ENCODE measurements at places on chromosomes 3 and 15.

GRCh38 chr15:39247574-39247973 lies 333.3 kb upstream of the THBS1 start:
- DNase-seq: no peak

- no peak for DNase-seq
These were observed 21.6 kb downstream of the CHAC1 start for GRCh38 chr15:40974879-40975278.

DNA sequence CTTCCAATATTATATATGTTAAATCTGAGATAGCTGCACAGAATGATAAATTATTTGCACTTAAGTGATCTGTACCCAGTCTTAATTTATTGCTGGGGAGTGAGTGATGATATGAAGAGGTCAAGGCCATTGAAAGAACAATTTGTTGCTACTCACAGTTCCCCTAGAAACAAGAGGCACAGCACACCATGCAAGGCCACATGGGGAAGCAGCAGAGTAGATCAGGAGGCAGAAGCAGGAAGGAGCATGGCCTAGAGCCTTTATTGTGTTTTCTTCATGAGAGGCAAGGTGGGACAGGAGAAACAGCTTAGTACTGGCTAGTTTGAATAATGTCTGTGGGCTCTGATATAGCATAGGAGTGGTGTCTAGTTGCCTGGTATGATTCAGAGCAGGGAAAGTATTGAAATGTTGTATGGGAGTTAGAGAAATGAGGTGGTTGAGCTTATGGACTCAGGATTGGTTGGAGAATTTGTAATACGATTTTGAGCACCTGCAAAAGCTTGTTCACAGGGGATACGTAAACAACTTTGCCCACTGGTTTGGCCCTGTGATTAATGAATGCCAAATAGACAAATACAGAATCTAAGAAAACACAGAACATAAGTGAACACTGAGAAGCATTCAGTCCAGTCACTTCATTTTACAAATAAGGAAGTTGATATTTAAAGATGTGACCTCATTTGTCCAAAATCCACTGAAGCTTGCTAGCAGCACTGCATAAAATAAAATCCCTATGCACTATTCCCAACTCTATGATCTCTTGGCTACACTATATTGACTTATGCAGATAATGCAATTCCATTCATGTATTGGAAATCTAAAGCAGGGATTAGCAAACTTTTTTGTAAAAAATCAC lies 71.7 kb downstream of the TMCO5A start:
- no peak for DNase-seq

DNA sequence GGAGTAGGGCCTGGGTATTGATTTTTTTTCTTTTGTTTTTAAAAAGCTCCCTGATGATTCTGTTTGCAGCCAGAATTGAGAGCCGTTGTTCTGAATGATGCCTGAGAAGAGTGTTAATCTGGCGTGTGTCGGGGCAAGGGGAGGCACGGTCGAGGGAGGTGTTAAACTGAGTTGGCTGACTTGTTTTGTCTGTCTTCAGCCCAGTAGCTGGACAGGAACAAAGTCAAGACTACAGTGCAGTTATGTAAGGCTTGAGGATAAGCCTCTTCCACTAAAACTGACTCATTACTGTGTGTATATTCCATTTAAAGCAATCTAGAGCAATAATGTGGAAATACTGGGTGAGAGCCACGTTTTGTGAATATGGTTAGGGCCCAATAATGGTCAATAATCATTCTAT lies 119.0 kb upstream of the DLG1 start:
- no peak for DNase-seq

- no peak for DNase-seq
These were observed 9.5 kb upstream of the NR2F2 start for GRCh38 chr15:96320703-96321638.

DNA sequence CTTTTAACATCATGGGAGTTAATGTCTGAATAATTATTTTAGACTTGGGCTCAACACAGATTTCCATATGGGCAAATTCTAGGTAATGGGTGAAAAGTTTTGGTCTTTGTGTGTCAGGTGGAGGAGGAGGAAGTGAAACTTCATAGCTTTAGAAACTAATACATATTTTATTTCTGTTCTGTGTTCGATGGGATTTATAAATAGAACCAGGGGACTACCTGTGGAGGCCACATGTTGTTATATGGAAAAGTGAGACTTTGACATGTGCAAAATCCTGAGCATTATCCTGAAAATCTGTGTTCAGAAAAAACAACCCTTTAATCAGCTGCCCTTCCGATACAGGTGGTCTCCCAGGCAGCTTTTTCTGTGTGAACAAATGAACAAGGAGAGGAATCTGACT lies 209.5 kb downstream of the SOX2 start:
- DNase-seq: no peak

- DNase-seq: no peak
These were observed 40.7 kb downstream of the DENND6A start for GRCh38 chr3:57652203-57652602.

- peak; percentile 69 for DNase-seq
These were observed 617.4 kb downstream of the CADM2 start for GRCh38 chr3:85576091-85576690.

DNA sequence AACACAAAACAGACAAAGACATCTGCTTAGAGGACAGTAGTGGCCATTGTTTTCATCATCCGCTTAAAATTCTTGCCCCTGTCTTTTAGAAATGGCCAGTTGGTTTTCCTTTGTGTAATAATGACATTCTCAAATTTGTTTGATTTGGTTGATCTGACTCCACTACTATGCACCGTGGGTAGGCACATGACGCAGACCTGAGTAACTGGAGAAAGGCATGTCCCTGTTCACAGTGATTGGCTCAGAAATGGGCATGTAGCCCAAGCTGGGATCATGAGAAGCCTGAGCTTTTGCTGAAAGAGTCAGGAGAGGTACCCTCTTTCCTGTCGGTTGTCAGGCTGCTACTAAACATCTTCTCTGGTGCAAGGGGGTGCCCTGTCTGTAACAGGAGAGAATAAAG lies 36.6 kb upstream of the MAGI1 start:
- DNase-seq: no peak

GRCh38 chr3:25834346-25834745 lies 44.5 kb downstream of the OXSM start:
- no peak for DNase-seq

- no peak for DNase-seq
These were observed 25.7 kb downstream of the ZNF35 start for GRCh38 chr3:44674211-44674610.

- peak; percentile 19 for DNase-seq
These were observed 41.6 kb downstream of the NR2C2 start for GRCh38 chr3:14988988-14989394.

DNA sequence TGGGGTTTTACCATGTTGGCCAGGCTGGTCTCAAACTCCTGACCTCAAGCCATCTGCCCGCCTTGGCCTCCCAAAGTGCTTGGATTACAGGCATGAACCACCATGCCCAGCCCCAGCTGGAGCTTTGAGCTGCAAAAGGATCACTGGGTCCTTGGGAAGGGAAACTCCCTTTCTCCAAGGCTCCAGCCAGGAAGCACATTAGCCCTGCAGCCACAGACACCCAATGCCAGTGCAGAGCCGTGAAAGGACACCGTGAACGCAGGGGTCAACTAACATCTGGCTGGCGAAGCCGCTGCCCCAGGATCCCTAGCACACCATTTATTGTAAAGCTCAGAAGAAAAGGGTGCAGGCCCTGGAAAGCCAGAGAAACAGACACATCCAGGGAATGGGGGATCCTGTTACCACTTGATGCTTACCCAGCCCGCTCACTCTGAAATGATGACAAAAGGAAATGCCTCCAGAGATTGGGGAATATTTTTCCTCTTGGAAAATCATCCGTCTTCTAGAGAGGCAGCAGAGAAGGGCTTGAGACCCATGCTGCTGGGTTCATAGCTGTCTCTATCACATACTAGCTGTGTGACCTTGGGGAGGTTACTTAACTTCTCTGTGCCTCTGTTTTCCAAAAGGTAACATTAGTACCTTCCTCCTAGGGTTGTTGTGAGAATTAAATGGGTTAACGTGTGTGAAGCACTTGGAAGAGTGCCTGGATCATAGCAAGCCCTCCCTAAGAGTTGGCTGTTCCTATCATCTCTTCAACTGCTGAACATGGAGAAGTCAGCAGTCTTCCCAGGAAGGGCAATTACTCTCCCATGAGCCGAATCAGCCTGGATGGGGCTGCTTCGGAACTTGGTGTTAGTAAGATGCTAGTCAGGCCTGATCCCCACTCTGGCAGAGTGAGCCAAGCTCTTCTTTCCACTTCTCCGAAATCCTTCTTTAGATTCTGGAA lies 40.8 kb downstream of the LMCD1 start:
- no peak for DNase-seq

DNA sequence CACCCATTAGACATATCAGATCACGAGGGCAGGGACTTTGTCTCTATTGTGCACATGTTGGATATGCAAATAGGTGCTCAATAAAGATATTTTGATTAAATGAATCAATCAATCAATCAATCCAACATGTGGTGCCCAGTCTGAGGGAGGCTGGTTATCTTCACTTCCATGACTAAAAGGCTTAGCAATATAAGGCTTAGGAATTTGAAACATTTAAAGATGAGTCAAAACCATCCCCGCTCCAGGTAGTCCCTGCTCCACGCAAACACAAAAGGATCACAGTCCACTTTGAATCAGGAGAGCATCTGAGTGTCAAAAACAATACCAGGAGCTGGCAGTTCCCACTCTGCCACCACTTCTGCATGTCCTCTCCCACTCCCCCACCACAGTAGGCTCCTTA lies 25.8 kb upstream of the PRICKLE2 start:
- DNase-seq: peak; percentile 19

- peak; percentile 70 for DNase-seq
These were observed 57.9 kb downstream of the RPL22L1 start for GRCh38 chr3:170811928-170812591.

DNA sequence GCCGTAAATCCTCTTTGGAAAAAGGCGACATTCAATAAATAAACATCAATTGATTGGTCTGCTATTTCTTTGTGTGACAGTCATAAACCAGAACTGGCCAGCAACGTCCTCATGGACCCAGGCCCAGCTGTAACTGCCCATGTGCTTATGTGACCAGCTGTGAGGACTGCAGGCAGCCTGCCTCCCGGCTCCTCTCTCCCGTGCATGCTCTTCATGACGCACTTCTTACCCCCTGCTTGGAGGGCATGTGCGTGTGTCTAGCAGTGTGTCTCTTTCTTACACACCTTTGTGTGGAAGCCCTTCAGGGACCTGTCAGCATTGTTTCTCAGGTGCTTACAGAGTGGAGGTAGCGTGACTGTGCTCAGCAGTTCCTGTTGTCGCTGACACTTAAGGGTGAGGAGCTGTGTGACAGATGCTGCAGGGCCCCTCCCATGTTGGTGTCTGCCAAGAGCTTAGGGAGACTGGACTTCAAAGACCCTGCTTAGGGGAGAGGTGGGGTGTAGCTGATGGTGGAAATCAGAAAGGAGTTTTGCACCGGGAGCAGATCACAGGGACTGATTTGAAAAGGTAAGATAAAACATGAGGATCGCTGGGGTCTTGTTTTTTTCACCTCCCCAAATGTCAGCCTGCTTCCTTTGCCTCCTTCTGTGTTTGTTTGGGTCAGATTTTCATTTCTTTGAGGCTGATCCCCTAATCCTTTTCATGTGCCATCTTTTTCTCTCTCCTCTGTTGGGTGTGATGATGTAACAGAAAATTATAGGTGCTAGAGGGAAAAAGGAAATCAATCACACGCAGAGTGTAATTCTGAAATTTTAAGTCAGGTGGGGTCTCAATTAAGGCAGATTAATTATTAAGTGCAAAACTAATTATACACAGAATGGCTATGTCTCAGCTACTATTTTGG lies 2.1 kb downstream of the PODXL2 start:
- DNase-seq: no peak

DNA sequence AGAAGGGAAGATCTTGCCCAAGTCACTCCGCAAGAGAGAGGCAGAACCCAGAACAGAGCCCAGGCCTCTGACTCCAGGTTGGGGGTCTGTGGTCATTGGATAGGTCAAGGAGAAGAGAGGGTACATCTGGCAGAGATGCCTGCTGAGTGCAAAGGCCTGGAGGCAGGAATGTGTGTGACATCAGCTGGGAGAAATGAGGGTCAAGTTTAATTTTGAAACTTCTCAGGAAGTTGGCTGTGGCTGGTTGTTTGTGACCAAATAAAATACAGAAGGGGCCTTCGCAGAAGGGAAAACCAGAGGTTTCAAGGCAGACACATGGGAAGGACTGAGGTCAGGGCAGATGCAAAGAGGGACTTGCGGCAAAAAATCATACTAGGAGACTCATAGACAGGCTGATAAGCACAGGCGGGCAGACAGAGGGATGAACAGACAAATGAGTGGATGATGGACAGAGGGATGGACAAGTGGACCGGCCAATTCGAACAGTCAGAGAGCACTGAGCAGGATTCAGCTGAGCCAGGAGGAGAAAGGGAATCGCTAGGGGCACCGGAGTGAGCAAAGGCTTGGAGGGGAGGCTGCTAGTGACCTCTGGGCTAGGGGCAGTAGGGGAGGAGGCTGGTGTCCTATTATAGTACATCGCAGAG lies 28.8 kb upstream of the CACNA2D2 start:
- no peak for DNase-seq
